ENCODE measurements at places on chromosomes 11 and 22.

DNA sequence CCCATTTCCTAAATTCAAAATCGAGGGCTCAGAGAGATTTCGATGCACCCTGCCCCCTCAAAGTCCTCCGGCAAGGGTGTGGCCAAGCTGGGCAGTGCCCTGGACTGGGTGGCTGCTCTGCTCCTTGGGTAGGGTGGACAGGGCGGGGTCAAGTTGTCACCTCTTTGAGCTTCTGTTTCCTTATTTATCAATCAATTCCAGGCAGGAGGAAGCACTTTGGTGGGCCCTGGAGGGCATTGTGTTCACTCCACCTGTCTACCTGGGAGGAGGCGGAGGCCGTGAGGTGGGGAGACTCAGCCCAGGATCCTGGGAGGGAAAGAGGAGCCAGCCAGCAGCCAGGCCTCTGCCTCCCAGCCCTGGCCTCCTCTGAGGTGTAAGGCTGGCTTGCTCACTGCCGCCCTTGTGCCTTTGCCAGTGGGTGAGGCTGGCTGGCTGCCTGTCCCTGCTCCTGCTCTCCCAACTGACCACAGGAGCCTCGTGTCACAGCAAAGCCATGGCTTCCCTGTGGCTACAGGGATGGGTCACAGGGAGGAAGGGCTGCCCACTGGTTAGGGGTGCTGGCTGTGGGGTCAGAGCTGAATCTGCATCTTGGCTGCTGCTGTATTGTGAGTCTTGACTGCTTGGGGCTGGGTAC is 25.5 kb upstream of the SHISAL1 start:
- no peak for DNase-seq

- peak; percentile 40 for DNase-seq
Measured at GRCh38 chr22:43007519-43008102, 7.3 kb downstream of the PACSIN2 start.

DNA sequence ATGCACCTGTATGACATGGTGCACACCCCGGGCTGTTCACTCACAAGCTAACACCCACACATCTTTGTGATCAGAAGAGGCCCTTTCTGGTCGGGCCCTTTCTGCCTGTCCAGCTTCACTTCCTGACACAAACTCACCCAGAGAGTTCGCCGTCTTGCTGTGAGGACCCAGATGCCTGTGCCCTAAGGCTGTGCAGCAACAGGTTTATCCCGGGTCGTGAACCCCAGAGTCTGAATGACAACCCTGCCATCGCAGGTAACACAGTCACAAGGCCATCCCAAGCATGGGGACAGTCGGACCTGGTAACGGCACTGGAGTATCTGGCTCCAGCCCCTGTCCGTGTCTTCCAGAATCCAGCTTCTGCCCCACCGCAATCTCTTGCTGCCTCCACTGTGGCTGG is 235.1 kb downstream of the BUD13 start:
- DNase-seq: no peak

DNA sequence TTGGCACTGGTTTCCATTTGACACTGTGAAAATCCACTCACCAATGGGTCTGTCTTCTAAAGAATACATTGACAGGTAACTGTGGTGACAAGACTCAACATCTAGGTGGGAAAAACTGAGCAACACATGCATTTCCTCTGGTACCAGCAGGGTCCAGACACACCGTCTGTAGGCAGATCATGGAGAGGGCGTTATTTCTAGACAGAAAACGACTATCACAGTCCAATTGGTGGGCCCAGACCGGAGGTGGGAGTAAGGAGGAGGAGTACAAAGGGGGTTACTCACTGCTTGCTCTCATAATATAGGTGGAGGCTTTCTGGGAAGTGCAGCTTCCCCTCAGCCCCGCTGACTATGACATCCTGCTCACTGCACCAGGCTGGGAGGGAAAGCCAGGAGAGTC is 9.9 kb downstream of the OVCH2 start:
- no peak for DNase-seq

DNA sequence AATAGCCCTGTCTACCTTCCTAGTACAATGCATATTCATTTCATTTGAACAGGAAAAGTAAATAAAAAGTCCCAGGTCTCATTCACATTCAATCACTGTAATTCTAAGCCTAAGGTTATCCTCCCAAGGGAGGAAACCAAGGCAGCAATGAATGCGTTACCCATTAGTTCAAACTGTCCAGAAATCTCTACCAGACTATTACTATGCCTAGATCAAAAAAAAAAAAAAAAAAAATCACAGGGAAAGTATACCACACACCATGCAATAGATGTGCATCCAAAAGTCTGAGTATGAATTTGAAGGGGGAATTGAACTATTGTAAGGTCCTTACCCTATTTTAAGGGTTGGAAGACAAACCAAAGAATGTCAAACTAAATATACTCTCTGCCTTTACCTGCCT is 598.0 kb upstream of the API5 start:
- no peak for DNase-seq

DNA sequence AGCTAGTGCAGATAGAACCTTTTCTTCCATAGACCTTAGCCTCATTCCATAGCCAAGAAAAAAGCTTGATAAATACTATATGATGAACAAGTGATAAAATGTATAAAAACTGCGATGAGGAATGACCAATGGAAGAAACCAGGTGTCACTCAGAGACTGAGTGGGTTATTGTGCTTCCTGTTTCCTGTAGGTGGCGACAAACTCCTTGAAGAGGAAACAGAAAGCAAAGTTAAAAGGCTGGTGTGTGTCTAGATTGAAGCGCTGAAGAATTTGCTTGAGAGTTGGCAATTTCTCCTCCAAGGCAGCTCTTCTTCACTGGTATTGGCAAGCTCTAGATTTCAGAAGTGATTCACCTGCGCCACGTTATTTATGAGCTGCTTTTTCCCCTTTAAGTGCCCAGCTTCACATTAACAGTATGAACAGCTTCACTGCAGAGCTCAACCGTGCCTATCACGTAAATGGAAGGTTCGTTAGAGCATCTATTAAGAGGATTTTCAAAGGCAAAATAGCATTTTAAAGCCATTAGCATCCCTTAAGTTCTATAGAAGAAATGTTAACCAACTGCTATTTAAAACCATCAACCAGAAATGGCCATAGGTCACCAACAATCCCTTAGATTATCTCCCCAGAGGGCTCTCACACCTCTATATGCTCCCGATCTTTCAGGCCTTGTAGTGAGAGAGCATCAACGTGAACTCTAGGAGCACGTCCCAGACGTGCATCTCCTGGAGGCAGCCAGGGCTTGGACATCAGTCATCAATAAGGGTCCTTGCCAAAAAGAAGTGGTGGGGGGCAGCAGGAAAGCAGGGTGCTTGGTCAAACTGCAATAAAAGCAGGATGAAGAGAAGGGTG is 179.4 kb downstream of the CADM1 start:
- no peak for DNase-seq

DNA sequence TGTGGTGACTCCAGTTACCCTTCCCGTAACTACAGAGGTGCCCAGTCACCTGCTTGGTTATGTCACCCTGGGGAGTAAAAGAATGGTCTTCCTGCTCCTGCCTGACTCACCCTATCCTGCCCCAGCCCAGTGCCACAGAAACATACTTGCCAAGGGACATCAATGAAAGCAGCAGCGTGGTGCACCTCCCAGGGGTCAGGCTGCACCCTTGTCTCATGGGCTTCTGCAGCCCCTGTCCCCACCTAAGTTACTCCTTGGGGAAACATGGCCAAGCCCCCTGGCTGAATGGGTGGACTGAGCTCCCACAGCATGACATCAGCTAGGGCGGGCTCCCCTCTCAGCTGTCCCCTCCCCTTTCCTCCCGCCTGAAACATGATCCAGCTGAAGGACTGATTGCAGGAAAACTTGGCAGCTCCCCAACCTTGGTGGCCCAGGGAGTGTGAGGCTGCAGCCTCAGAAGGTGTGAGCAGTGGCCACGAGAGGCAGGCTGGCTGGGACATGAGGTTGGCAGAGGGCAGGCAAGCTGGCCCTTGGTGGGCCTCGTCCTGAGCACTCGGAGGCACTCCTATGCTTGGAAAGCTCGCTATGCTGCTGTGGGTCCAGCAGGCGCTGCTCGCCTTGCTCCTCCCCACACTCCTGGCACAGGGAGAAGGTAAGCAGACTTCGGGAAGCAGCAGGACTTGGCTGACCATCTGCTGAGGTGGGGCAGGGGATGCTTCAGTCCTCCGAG is at the start of gene HTR3A:
TSS of gene HTR3A (plus strand) at position 368 of the 730 bp plus-strand sequence. CDS start at position 586, 218 bp downstream.
- DNase-seq: no peak

DNA sequence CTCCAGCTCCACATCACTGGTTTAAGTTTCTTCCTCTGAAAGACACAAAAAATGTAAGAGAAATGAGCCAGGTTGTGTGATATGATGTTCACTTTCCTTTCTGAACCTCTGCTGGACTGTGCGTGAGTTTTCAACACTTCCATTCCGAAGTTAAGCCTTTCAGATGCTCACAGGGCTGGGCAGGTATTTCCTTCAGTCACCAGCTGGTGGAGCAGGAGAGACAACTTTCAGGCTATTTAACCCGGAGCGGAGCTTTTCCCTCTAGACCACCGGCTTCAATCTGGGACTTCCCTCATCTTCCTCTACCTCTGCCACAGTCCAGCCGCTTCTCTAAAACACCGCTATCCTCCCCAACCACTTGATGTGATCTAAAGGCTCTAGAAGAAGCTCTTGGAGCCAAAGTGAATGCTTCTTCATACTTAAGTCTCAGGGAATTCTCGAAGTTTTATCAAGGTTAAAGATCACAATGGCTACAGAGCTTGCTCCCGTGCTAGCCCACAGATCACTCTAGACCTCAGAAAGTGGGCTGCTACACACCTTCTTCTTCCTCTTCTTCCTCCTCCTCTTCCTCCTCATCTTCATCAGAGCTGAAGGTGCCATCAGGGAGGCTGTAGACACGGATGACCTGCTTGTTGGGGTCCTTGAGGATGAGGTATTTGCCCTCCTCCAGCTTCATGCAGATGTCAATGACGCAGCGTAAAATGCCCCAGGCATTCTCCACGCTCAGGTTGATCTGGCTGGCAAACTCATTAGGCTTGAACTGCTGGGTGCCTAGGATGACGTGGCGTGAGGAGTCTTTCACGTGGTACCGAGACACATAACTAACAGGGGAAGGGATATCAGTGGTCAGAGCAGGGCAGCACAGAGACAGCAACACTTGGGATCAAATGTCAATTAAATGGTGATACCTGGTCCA is 4.4 kb upstream of the FOXRED2 start:
- DNase-seq: no peak

GRCh38 chr11:4025967-4026324 is 68.7 kb upstream of the RRM1 start:
- DNase-seq: no peak

DNA sequence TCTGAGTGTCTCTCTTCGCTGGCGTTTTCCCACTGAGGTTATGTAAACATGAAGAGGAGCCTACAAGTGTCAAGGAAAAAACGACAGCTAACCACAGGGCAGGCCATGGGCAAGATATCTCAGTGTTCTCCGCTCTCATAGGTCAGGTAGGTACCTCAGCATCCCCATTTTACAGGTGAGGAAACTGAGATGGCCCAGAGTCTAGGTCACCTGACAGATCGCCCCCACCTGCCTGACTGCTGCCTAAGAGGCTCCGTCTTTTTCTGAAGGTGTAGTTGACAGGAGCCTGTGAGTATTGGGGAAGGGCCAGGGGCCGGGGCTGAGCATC is 847 bp upstream of the NDUFA6 start:
- no peak for DNase-seq

- no peak for DNase-seq
Measured at GRCh38 chr11:73866586-73866996, 10.1 kb downstream of the COA4 start.

GRCh38 chr11:44978274-44978960 is 27.7 kb upstream of the TP53I11 start:
- DNase-seq: no peak

DNA sequence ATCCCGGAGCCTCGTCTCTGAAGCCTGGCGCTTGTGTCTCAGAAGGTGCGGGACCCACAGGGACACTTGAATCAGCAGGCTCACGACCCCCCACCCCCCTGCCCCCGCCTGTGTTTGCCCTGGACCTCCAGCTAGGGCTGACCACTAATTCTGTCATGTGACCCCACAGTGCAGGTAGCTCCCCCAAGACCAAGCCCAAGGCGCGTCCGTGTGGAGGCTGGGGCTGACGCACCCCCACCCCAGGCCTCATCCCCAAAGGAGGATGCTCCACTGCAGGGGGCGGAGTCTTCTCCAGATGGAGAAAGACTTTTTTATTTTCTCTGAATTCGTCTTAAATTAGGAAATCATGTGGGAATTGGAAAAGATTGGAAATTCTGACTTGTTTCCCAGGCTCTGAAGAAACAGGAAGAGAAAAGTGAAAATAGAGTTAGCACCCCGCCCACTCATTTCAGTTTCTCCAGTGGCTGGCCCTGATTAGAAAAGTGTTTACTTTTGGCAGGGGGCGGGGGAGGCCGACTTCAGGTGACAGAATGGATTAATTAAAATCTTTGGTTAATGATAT is 1.0 kb upstream of the RELA start:
- DNase-seq: no peak

DNA sequence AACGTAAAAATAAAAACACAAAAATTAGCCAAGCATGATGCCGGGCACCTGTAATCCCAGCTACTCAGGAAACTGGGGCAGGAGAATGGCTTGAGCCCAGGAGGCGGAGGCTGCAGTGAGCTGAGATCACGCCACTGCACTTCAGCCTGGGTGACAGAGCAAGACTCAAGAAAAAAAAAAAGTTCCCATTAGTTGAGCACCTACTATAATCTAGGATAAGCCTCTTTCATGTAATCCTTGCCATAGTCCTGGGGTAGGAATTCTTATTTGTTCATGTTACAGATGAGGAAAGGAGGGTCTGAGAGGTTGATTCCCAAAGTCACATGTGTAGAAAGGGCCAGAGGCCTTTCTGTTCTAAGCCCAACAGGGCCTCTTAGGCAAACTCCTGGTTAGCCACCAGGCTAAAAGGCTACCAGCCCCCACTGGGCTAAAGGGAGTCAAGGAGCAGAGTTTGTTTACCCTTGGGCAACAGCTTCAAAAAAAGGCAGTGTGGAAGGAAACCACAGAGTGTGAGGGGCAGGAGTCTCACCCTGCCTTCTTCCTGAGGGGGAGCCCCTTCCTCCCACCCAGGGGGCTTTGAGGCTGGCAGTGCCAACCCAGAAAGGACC is 21.6 kb upstream of the CSNK1E start:
- DNase-seq: peak; percentile 48

GRCh38 chr11:115767047-115767802 is 263.0 kb upstream of the CADM1 start:
- no peak for DNase-seq

- peak; percentile 55 for DNase-seq
Measured at GRCh38 chr11:59754859-59755700, at the start of gene STX3. Gene STX3, plus strand, starts transcription at chr11:59755376. Its CDS starts 230 bp downstream, at chr11:59755606.

GRCh38 chr22:22893077-22893805 is 5.6 kb downstream of the IGLL5 start:
- DNase-seq: no peak

- no peak for DNase-seq
Measured at GRCh38 chr11:86481399-86481798, 106.7 kb downstream of the CCDC81 start.

DNA sequence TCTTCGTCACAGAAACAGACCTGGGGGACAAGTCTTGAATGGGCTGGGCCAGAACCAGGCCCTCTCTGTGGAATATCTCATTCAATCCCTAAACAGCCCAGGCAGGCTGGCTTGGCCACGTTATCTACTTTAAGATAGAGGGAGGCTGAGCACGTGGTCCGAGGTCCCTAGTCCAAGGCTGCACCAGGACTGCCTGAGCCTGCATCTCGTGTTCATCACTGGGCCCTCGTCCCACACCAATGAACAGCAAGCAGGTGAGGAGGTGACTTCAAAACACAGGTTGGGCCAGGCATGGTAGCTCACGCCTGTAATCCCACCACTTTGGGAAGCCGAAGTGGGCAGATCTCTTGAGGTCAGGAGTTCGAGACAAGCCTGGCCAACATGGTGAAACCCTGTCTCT is 20.3 kb upstream of the FGF3 start:
- no peak for DNase-seq

- no peak for DNase-seq
Measured at GRCh38 chr11:47998733-47999359, 18.5 kb downstream of the PTPRJ start.

- DNase-seq: no peak
Measured at GRCh38 chr11:125939081-125939521, 6.7 kb upstream of the VSIG10L2 start.
